ENCODE measurements at places on chromosomes 2 and 18. TPM values are rescaled to one million over a fixed set of nuclear protein-coding genes. Genes with fewer than 3 reads are reported as not detected.

The DSEL gene
- total RNA-seq = 3.6 TPM

The GKN1 gene
- not detected for total RNA-seq

The HMSD gene
- not detected for total RNA-seq

The R3HDM1 gene
- 16.7 TPM for total RNA-seq

The LPIN1 gene
- total RNA-seq = 53.5 TPM

The LAMA1 gene
- 3.2 TPM for total RNA-seq

The BUB1 gene
- total RNA-seq = 1.2 TPM

- no peak for DNase-seq
These were observed 142.7 kb downstream of the HRH4 start for GRCh38 chr18:24603151-24603550.

- DNase-seq = no peak
These were observed 429.0 kb downstream of the SUCLG1 start for GRCh38 chr2:84029903-84030575.

GRCh38 chr2:217903859-217904613 is 98.8 kb downstream of the TNS1 start:
- no peak for DNase-seq

GRCh38 chr2:106565599-106565998 is 78.4 kb downstream of the CD8B2 start:
- DNase-seq = no peak

DNA sequence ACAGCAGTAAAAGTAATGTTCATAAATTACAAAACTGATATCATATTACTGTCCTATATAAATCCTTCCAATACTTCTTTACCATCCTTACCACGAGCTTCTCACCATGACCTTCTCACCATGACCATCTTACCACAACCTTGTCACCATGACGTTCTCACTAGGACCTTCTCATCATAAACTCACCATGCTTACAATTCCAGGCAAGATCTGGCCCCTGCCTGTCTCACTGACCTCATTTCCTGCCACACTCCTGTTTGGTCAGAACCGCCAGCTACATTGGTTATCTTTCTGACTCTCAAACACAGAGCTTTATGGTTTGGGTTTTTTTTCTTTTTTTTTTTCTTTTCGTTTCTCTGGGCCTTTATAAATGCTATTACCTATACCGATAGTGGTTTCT is 827.6 kb downstream of the RNF144A start:
- no peak for DNase-seq

GRCh38 chr2:99565227-99565626 is 75.4 kb upstream of the REV1 start:
- no peak for DNase-seq

DNA sequence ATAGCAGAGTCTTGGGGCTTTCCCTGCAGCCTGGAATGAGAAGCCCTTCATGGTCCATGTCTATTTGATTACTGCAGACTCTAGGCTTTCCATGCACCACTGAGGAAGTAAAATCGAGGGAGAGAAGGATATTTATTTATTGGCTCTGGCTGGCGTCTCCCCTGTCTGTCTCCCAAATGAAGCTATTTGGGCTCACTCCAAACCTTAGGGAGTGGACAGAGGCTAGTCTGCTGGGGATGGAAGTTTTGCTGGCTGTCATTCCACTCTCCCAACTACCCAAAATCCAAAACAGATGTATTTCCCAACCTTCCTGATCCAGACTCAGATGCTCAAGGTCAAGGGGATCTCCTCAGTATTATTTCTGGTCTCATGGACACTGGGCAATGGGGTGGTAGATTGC is 33.7 kb downstream of the TMEM17 start:
- no peak for DNase-seq

DNA sequence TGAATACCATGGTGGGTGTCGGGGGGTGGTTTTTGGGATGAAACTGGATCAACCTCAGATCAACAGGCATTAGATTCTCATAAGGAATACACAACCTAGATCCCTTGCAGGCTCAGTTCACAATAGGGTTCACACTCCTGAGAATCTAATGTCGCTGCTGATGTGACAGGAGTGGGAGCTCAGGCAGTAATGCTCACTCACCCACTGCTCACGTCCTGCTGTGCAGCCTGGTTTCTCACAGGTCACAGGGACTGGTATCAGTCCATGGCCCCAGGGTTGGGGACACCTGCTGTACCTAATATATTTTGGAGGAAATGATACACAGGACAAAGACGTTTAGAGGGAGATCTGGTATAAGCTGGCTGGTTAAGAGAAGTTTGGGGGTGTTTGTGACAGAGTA is 338.8 kb downstream of the PLCL1 start:
- no peak for DNase-seq

DNA sequence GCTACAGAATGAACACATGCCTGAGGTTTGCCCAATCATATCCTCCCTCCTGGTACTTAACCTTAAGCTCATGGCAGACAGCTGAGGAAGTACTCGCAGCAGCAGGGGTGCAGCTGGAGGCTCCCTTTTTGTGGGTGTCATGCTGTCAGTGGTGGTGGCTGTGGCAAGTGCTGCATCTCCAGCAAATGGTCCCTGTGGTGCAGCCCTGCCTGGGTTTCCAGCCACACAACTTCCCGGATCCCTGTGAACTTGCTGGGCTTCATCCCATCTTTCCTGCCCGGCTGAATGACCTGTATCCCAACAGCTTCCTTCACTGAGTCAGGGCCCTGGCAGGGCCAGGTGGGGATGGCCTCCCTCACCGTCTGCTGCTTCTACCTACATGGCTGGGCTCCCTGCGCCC is 5.0 kb downstream of the TMEM185B start:
- no peak for DNase-seq

DNA sequence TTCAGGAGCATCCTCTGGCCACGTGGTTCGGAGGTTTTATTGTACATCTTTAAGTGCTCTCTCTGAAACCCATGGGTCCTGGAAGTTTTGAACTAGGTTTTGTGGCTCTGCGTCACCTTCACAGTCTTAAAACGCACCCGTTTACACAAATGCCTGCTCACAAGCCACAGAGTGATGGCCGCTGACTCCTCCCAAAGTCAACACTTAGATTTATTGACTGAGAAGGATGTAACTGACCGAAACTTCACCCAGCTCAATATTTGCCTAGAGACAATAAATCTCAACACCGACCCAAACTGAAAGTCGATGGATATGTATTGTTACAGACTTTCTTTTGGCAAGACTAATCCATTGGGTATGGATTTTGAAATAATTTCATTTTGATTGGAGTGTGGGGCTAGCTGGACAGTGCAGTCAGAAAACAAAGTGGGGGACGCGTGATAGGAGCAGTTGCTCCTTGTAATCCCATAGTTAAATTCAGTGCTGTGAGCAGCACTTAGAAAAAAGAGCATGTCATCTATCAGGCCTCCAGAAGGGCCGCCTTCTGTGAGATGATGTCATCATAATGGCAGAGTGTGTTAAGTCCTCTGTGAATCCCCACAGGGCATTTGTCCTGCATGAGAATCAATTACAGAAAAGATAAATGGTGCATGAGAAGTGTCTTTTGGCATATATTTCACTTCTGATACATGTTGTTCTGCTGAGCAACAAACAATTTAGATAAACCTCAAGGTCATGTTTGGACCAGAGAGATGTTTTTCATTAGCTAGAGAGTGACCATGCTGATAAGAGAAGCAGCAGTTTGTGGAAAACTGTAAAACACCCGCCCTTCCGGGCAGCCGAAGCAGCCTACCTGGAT is 183.7 kb downstream of the INO80D start:
- DNase-seq = no peak

DNA sequence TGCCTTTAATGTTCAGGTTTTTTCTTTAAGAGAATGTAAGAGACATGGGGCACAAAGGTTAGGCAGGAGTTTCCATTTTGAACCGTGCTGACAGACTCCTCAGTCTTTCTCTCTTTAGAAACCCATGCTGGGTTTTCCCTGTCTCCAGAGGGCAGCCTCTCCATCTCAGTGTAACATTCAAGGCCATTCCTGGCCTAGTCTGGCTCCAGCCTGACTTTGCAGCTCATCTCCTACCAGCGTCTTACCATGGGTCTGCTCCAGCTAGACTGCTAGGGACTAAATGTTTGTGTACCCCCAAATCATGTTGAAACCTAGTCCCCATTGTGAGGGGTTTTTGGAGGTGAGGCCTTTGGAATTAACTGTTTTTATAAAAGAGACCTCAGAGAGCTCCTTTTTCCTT is 9.8 kb upstream of the CLIP4 start:
- no peak for DNase-seq

- DNase-seq = no peak
These were observed 284.3 kb upstream of the SPRED2 start for GRCh38 chr2:65716698-65717097.

- DNase-seq = no peak
These were observed 215.3 kb downstream of the SEPTIN10 start for GRCh38 chr2:109398366-109399015.

DNA sequence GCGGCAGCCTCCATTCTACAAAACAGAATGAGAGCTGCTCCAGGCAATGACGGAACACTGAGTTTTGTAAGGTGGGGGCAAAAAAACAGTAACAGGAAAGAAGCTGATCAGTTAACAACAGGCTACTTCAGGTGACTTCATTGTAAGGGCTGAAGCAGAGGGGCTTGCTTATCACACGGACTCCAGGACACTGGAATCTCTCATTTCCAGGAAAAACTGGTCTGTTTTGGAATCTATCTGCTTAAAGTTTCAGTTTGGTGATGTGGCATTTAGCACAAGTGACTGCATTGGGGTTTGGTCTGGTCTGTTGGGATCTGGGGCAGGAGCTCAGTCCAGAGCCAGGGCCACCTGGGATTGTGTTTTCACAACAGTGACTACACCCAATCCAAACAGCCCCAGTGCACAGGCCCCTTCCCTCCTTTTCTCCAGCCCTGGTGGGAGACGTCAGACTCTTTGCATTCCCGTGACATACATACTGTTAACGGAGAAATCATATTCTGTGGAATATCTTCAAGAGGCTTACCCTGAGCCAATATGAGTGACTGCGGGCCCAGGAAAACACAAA is 14.1 kb downstream of the AMER3 start:
- no peak for DNase-seq

All from suprapubic skin (tissue), 4 donors.